ENCODE measurements at places on chromosomes 5 and 9.

- peak; percentile 78 for DNase-seq
Measured at GRCh38 chr5:16456103-16456832, 9.3 kb downstream of the ZNF622 start.

DNA sequence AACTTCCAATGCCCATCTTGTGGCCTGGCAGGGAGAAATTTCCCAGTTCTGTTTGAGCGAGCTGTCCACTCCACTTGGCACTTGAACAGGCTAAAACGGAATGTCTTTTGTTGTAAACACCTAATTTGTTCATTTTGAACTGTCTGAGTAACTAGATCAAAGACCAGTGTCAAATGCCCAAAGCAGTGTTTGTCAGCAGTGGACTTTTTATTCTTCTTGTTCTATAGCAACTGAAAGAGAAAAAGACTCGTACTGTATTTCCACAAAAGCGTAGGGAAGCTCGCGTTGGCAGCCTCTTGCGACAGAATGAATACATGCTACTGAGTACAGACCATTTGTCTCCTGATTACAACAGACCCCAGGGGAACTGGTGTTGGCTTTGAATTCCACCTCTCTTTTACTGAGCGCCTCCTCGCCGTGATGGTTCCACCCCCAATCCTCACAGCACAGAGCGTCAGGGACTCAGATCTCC lies 601.8 kb upstream of the ZNF608 start:
- DNase-seq = peak; percentile 39

DNA sequence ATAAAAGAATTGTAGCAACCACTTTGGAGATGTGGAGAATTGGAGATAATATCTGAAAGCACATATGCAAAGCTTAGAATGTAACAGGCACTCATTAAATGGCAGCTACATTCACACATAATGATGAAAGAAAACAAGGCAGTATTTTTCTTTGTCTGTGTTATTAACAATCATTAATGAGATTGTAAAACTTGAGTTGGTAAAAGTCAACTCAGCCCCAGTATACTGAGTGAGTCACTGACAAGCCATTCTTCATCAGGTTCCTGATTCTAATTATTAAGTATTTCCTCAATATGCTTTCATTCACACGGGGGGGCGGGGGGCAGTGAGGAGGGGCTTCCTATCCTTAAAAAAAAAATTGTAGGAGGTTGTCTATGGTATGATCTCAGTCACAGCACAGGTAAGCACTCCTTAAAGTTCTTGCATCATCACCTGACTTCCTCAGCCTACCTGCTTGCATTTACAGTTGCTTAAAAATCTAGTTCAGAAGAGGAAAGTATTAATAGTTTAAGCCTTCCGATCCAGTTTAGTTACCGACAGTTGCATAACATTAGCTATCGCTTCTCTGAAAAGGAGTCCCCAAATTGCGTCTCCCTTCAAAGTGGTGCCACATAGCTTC lies 379.8 kb downstream of the EFNA5 start:
- DNase-seq = no peak

GRCh38 chr9:70484232-70485130 lies 70.0 kb upstream of the KLF9 start:
- peak; percentile 58 for DNase-seq
